Stimulated activated CD4-positive, alpha-beta T cell treated with anti-CD3 and anti-CD28 coated beads, Interleukin-2, amount 100 ng/mL, for 4 hours (primary cell): ENCODE measurements at places on chromosomes 16 and 17.

DNA sequence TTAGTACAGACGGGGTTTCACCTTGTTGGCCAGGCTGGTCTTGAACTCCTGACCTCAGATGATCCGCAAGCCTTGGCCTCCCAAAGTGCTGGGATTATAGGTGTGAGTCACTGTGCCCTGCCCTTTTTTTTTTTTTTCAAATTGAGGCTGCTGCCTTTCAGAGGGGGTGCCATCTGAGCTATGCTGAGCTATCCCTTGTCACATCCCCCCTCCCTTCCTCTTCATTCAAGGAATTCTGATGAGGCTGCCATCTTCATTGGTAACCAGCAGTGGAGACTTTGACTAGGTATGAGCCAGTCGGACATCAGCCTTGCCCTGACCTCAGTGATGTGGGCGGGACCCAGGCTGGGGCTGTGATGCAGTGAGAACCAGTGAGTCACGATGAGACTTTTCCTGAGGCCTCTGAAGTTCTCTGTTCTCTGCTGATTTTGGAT, 24.4 kb upstream of the GPT2 start:
- no peak for DNase-seq

- no peak for DNase-seq
Observed at GRCh38 chr17:75927286-75927922, 13.4 kb downstream of the FBF1 start.

- DNase-seq, result no peak
Observed at GRCh38 chr16:84868829-84869472, 49.2 kb downstream of the CRISPLD2 start.

DNA sequence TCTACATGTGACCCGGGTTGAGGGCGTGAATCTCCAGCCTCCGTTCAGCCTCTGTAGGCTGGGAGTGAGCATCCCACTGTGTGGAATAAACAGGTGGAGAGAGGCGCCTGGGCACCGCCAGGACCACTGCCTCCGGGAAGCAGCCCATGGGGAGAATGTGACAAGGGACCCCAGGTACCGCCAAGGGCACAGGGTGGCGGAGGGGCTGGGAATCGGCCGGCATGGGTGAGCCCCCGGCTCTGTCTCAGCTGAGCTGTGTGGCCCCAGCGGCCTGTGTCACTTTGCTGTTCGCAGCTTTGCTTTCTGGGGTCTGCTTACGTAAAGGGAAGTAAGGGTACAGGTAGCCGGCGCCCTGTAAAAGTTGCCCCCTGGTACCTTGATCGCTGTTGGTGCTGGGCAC, 11.5 kb downstream of the GSE1 start:
- DNase-seq, result no peak

DNA sequence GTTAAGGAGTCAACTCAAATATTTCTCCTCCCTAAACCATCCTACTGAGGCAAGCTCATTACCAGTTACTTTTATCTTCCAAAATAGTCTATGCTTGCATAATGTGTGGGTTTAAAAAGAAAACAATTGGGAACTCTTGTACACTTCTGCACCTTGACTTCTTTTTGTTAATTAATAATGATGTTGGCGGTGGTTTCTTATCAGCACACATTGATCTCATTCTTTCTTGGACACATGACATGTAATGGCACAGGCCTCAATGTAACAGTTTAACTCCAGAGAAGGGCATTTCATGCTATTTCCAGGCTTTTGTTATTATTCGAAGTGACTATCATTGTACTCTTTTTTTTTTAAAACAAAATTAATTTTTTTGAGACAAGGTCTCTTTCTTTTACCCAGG, 7.8 kb downstream of the PLCG2 start:
- no peak for DNase-seq

- DNase-seq, result peak; percentile 66
Observed at GRCh38 chr16:30893744-30894539, at the start of gene BCL7C. BCL7C (minus strand) TSS chr16:30894077; CDS start chr16:30893944, 133 bp downstream.

DNA sequence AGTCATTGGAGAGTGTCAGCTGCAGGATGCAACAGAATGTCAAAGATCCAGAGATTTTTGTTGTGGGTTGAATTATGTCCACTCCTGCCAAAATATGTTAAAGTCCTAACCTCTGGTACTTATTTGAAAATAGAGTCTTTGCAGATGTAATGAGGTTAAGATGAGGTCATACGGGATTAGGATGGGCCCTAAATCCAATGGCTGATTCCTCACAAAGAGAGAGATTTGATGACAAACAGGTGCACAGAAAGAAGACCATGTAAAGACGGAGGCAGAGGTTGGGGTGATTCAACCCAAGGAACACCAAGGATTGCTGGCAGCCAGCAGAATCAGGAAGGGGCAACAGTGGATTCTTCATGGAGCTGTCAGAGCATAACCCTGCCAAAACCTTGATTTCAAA, 34.5 kb upstream of the USP22 start:
- no peak for DNase-seq

DNA sequence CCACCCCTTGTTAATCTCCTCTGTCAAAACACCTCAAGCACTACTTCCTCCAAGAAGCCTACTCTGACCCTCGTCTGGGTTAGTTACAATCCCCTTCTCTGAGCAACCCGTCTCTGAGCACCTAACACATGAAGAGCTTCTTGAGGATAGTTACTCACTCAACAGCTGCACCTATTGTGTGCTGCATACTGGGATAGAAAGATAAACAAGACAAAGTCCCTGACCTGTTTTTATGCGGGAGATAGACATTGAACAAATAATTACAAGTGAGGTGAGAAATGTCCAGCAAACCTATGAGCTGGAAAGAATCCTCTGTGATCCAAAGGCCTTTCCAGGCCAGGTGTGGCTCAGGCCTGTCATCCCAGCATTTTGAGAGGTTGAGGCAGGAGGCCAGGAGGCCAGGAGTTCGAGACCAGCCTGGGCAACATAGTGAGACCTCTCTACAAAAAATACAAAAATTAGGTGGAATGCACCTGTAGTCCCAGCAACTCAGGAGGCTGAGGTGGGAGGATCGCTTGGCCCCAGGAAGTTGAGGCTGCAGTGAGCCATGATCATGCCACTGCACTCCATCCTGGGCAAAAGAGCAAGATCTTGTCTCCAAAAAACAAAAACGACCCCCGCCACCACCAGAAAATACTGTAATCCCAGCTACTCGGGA, 5.5 kb upstream of the ZNF771 start:
- no peak for DNase-seq

DNA sequence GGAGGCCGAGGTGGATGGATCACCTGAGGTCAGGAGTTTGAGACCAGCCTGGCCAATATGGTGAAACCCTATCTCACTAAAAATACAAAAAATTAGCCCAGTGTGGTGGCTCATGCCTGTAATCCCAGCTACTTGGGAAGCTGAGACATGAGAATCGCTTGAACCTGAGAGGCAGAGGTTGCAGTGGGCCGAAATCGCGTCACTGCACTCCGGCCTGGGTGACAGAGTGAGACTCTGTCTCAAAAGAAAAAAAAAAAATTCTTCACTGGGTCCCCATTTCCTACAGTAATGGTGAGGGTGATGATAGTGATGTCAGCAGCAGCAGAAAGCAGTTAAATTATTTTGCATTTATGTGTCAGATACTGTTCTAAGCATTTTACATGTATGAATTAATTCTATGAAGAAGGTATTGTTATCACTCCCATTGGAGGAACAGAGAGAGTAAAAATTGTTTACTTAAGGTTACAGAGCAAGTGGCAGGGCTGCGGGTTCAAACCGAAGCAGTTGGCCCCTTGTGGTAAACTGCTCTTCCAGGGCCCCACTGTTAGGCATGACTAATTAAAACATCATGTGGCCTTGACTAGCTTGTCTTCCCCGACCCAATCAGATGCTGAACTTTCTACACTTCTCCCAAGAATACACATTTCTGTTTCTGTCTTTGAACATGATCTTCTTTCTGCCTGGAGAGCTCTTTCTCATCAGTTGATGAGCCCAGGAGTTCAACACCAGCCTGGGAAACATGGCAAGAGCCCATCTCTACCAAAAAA, 45.8 kb downstream of the STAT3 start:
- no peak for DNase-seq

GRCh38 chr17:32357615-32358014, 7.7 kb downstream of the ZNF207 start:
- DNase-seq, result no peak

DNA sequence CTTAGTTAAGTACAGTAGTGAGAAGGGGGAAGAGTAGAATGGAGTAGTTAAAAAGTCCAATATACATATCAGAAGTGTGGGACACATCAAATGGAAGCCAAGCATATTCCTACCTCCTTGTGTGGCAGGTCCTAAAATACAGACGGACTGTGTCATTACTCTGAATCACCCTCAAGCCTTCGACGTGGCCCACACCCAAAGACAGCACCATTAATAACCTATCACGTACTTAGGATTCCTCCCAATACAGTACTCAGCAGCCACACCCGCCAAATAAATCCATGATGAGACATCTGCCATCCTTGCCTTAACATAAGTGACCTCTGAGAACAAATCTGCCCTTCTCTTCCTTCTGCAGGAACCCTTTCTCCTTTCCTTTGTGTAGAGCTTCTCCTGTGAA, 38.9 kb downstream of the UBE2G1 start:
- no peak for DNase-seq

DNA sequence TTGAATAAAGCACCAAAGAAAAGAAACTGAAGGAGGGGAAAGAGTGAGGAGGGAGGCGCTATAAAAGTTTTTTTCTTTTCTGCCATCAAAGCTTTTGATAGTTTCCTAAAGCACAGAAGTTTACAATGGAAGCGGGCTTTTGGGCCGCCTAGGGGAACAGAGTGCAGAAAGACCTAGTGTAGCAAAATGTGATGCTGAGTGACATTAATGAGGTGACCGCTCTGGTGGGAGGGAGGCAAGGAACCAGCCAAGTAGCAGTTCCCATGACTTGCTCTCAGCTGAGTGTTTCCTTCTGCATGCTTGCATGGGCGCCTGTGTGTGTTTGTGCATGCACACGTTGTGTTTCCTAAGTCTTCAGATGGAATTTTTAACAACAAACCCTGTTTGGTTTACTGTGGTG, 15.5 kb downstream of the MSI2 start:
- no peak for DNase-seq

- no peak for DNase-seq
Observed at GRCh38 chr16:9660898-9661297, 521.3 kb downstream of the GRIN2A start.

DNA sequence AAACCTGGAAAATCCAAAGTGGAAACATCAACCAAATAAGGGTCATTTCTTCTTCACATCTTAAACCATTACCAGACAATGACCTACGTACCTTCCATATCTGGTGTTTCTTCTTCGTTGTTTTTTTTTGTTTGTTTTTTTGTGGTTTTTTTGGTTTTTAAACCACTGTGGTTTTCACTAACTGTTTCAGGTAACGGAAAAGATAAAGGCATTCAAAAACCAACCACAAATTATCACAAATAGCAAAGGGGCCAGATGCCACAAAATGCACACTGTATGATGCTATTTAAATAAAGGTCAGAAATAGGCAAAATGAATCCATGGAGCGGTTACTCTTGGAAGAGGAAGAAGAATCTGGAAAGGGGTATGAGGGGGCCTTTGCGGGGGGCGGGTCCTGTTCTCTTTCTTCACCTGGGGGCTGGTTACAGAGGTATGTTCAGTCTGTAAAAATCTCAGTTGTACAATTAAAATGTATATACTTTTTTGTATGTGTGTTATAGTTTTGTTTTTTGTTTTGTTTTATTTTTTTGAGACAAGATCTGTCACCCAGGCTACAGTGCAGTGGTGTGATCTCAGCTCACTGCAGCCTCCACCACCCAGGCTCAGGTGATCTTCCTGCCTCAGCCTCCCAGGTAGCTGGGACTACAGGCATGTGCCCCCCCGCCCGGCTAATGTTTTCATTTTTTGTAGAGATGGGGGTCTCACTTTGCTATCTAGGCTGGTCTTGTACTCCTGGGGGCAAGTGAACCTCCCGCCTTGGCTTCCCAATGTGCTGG, 29.6 kb downstream of the LITAF start:
- DNase-seq, result no peak

DNA sequence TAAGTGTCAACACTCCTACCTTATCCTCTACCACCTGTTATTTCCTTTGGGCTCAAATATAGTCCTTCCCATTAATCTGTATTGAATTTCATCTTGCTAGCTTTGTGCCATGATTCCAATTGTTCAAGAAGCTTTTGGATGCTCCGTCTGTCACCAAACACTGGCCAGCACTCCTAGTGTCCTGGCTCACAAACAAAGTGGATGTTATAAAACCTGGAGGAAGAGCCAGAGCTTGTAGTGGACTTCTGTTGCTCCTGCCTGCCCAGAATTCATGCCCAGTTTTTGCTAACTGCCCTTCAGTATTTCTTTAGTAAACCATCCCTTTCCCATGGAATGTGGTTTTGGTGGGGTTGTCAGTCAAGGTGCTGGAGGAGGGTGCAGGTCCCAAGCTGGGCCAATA, 77.2 kb upstream of the HS3ST2 start:
- DNase-seq, result no peak

- DNase-seq, result no peak
Observed at GRCh38 chr17:68600931-68601564, at the start of gene FAM20A. FAM20A (minus strand) TSS chr17:68601367; CDS start chr17:68600666, 701 bp downstream.

DNA sequence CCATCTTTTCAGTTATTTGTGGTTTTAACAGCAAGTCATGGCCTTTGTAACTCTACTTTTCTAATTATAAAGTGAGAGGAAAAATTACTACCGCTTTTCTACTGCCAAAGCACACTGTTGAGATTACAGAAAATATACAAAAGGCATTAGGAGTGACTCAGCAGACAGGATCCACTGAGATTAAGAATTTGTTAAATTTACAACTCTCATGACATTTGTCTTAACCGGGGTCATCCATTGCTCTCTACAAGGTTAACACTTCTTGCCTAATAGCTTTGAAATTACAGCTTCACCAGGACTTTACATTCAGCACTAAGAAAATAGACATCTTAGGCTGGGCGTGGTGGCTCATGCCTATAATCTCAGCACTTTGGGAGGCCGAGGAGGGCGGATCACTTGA, 93.4 kb downstream of the SSH2 start:
- no peak for DNase-seq

- no peak for DNase-seq
Observed at GRCh38 chr16:56911771-56912571, 20.0 kb upstream of the HERPUD1 start.

DNA sequence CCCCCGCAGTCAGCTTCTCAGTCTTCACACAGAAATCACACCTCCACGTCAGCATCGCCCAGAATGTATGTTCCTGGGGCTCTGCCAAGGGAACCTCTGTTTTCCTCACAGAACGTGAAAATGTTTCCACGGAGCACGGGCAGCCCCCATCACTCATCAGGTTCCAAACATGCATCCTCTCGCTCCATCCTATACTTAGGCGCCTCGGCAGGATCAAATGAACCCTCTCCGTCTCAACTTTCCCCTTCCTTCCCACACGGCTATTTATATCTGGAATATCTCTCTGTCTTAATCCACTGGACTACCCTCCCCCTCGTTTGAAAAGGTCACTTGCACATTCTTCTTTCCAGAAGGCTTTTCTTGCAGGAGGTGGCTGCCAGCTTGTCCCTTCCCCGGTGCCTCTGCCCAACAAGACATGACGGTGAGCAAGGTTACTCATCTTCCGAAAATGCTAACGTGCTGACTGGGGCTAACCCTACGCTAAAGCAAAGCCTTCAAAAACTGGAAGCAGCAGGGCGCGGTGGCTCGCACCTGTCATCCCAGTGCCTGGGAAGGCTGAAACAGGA, 21.6 kb downstream of the NXN start:
- DNase-seq, result no peak

- no peak for DNase-seq
Observed at GRCh38 chr17:65679165-65679845, 117.9 kb upstream of the AXIN2 start.
